ENCODE measurements at places on chromosomes 5 and 9.

GRCh38 chr9:98805506-98806272 is 1.8 kb upstream of the GALNT12 start:
- DNase-seq = no peak

DNA sequence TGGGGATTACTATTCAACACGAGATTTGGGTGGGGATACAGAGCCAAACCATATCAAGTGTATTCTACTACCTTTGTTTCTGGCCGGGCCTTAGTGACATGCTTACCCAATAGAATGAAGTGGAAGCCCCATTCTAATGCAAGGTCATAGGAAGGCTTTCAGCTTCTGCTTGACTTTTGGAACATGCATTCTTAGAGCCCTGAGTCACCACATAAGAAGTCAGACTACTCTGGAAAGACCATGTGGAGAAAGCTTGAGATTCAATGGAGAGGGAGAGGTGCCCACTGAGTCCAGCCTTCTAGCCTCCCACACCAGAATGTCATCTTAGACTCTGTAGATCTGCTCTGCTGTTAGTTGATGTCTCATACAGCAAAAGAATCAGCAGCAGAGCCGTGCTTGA is 155.7 kb upstream of the FBN2 start:
- no peak for DNase-seq

DNA sequence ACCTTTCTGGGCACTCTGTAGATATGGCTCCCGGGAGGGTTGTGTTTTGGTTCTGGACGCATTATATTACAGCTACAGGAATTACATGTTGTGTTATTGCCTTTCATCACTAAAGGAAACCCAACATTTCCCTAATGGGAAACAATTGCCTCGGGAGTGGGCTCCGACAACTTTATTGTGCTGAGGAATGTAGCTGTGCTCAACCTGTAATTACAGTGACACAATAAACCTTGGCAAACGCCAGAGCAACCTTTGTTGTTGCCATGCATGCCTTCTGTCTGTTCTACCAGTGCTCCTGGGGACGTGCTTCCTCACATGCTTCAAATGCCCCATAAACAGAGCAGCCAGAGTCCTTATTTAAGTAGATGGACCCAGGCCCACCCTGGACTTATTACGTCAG is 182.4 kb downstream of the DIRAS2 start:
- DNase-seq = no peak

- no peak for DNase-seq
These were observed 68.8 kb downstream of the ELL2 start for GRCh38 chr5:95892784-95893354.

GRCh38 chr5:98713027-98713426 is 60.4 kb upstream of the RGMB start:
- no peak for DNase-seq

- DNase-seq = no peak
These were observed 63.8 kb downstream of the PAX5 start for GRCh38 chr9:36970007-36970888.

DNA sequence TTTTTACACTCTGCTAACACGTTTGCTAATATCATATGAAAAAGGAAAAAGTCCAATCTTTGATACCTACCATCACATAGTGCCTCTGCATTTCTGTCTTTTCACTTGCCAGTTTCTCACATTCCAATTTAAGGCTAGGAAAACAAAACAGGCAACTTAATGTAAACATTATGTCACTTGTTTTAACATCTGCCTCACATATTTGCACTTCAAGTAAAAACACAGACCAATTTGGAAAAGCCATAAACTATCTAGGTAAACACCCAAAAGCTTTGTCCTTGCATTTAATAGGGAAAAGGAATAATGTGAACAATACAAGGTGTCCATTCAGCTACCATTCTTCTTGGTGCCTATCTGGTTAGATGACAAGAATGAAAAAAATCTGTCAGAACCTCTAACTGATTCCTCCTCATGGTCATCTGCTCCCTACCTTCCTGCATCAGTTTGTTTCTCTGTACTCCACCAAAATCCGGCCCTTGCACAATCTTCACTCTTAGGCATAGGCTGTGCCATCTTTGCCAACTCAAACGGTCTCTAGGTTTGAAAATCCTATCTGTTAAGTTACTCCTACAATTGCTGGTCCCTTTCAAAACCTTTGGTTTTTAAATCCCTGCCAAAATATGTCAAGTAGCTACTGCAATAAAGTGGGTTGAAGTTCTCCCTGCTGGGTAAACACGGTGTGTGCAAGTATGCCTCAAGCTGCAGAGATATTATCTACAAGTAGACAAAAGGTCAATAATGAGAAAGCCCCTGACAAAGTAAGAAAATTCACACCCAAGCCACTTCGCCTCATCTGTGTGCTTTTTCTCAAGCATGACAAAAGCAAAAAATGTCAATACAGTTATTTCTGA is 3.4 kb downstream of the TLE1 start:
- no peak for DNase-seq

- DNase-seq = no peak
These were observed 57.0 kb downstream of the WNK2 start for GRCh38 chr9:93240891-93241334.

GRCh38 chr5:180639741-180640610 is 9.4 kb downstream of the FLT4 start:
- DNase-seq = no peak

DNA sequence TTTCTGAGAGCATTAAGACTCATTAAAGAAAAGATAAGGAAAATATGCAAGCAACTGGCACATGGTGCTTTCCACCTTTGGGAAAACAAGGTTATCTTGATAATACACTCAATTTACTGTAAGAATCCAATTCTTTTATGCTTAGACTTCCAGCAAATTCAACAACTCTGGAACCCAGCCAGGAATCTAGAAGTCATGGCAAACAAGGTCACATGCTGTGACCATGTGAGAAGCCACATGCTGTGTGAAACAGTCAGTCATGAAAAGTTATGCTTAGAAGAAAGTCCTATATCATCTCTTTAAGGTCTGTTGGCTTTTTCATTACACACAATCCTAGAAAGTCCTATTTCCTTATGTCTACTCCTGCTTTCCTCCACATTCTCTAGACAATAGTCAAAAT is 581.8 kb upstream of the C9orf72 start:
- DNase-seq = no peak

DNA sequence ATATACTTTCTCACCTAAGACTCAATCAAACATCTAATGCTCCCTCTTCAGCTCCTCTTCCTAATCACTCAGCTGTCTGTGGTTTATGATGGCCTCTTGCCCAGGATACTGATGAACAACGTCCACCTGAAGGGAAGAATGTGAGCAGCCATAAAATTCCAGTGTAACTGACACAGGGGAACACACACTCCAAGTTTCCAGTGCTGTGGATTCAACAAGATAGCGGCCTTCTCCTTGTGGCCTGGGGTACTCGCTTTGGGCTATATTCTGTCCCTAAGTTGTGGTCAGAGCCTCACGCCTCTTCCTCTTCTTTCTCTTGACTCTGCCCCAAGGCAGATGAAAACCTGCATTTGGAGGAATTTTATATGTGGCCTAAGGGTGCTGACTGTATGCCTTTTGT is 11.7 kb downstream of the B4GALT1 start:
- no peak for DNase-seq

DNA sequence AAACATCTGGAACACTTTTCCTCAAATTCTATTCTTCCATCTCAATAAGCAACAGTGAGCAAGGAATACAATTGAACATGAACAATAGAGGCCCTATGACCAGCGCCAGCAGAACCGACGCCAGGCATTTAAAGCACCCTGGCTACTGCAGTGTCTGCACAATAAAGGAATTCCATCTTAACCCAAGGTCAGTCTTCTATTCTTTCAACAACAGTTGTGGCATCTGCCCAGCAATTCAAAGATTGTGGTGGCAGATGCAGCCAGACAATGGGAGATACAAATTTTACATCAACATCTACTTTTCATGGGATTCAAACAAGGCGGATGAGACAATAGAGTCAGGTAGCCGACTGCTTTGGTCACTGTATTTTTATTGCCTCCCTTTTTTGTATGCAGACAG is 65.9 kb downstream of the ELL2 start:
- DNase-seq = peak; percentile 56

DNA sequence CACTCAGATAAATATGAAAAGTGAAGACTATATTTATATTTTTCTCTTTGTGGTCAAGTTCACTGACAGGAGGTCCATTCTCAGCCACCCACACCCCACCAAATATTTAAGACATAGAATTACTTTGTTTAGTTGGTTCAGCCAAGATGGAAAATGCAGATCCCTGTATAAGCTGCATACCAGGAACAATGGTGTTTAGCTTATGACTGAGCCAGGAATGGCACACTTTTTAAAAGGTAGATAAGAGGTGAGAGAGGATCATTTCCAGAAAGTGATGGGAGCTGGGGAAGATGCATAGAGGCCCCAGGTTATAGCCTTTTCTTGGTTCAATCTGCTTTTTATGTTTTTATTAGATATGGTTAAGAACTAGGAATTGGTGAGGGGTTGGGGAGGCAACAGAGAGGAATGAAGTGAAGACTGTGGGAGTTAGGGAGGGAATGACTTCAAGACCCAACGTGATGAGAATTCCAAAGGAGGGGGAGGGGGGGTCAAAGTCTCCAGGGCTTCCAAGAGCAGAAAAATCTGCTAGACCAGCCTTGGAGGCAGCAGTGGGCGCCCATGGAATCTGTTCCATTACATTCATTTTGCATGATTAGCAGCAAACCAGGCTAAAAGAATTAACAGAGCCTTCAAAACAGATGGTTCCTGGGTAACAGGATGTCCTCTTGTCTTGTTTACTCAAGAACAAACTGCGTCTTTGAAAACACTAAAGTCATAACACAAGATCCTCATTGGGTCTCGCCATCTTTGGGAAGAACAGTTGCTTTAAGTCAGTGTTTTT is 95.2 kb downstream of the FGF1 start:
- DNase-seq = no peak

DNA sequence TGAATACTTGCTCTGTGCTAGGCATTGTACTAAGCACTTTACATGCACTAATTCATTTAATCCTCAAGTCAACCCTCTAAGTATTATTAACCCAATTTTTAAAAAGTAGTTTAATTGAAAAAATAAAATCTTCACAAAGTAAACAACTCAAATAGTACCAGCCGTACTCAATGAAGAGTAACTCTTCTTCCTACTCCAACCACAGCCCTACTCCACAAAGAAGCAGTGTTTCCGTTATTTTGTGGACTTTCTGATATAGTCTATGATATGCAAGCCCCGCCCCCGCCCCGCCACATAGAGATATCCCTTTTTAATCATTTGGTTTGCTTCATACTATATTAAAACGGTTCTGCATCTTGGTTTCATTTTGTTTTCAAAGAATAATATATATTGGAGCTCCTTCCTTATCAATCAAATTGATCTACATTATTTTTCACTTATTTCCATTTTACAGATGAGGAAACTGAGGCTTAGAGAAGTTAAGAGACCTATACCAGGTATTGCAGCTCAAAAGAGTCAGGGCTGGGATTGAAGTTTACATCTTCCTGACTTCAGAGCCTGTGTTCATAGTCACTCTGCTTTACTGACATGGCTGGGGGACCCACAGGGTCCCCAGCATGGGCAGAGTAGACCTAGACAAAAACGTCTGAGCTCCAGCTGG is 78.6 kb downstream of the PCDH1 start:
- DNase-seq = no peak

DNA sequence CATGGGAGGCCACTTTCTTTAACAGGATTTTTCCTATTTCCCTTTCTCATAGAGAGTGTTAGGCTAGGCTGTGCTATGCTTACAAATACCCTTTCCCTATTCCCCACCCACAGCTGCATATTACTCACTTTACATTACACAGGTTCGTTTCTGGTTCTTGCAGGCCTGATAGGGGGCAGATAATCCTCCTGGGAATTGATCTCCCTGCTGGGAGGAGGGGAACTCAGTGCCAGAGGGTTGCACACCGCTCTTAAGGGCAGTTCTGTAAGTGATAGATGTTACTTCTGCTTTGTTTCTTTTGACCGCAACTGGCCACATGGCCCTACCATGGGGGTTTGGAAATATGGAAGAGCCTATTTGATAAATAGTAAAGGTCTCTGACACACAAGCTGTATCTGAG is 54.0 kb upstream of the NTRK2 start:
- DNase-seq = no peak

DNA sequence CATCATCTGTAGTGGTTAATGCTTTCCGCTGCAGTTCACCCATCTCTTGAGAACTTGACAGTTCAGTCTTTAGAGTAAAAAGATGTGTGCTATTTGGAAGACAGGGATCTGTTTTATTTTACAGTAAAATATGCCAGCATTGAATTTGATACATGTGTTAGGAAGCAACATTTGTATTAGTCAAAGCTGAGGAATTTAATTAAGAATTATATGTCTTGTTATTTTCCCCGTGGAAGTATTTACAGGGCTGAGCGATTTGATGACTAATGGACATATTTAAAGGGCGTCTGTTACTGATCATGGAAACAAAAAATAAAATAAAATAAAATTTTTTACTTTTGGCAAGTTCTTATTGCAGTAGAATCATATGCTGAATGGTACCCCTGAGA is 101.3 kb downstream of the PAM start:
- DNase-seq = no peak

DNA sequence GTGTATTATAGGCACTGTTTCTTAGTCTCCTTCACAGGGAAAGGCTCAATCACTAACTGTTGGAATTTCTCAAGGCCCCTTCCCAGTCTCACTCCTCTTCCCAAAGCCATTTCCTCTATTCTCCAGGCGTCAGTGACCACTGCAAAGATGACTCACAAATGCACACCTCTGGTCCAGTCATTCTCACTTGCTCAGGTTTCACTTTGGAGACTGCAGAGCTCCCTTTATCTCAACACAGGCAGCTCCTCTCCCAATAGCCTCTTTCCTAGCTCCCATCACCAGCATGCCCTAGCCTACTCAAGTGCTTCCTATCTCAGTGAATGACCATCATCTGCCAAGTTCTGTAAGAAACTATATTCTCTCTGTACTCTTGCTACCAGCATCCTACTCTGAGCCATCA is 323.6 kb downstream of the NTRK2 start:
- DNase-seq = no peak

- peak; percentile 1 for DNase-seq
These were observed 20.3 kb upstream of the NINJ1 start for GRCh38 chr9:93154293-93154903.

- DNase-seq = no peak
These were observed 26.0 kb downstream of the ADAMTSL1 start for GRCh38 chr9:18499980-18500379.

- DNase-seq = no peak
These were observed 84.6 kb downstream of the NDUFAF2 start for GRCh38 chr5:61029456-61030162.

DNA sequence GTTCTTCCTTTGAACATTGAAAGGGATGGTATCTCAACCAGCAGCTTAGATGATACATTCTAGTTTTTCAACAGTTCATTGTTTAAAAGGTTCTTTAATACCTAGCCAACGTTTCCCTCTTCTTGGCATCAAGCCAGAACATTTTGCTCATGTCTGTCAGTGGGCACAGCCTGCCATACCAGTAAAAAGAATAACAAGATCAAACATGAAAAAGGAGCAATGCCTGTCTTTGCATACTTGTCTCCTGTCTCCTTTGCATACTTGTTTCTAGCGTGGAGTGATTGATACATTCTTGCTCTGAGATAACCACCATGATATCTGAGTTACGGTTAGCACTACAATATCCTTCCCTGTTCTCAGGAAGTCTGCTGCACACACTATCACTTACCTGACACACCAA is 248.6 kb upstream of the DAPK1 start:
- DNase-seq = no peak

All from NCI-H2227 treated with DMSO at 0.1 percent for 48 hours (cell line).